H9 (cell line): ENCODE measurements at places on chromosomes 6 and 20.

GRCh38 chr6:26594730-26595632, 1.8 kb upstream of the ABT1 start:
- H3K27me3 ChIP-seq: no peaks in the 10 kb centered on the region
- no peak overlapping the region for H3K27ac ChIP-seq
- peaks cover 5% of the 10 kb centered on the region; the same call in 1 of the 3 replicates for H3K36me3 ChIP-seq
- no peaks in the 10 kb centered on the region; the same call in 1 of the 2 replicates for H3K4me1 ChIP-seq
- DNase-seq: peak; percentile 70

GRCh38 chr6:68502946-68503345, 132.1 kb upstream of the ADGRB3 start:
- no peak for DNase-seq
- no peak overlapping the region for H3K27ac ChIP-seq

GRCh38 chr6:22079783-22080182, 217.1 kb downstream of the PRL start:
- no peak for DNase-seq
- H3K27me3 ChIP-seq: no peaks in the 10 kb centered on the region

- H3K4me3 ChIP-seq: no peak overlapping the region
- H3K4me1 ChIP-seq: peaks cover 3% of the 10 kb centered on the region; the same call in 1 of the 2 replicates
- H3K36me3 ChIP-seq: no peaks in the 10 kb centered on the region; the same call in 2 of the 3 replicates
- H3K27me3 ChIP-seq: no peaks in the 10 kb centered on the region
Measured at GRCh38 chr20:34988191-34988540, 32.5 kb downstream of the MYH7B start.

GRCh38 chr20:55269913-55270312, 735.4 kb downstream of the CBLN4 start:
- no peak overlapping the region for H3K4me3 ChIP-seq
- no peak overlapping the region for H3K27ac ChIP-seq
- no peaks in the 10 kb centered on the region for H3K36me3 ChIP-seq
- no peak for DNase-seq
- no peaks in the 10 kb centered on the region for H3K27me3 ChIP-seq

DNA sequence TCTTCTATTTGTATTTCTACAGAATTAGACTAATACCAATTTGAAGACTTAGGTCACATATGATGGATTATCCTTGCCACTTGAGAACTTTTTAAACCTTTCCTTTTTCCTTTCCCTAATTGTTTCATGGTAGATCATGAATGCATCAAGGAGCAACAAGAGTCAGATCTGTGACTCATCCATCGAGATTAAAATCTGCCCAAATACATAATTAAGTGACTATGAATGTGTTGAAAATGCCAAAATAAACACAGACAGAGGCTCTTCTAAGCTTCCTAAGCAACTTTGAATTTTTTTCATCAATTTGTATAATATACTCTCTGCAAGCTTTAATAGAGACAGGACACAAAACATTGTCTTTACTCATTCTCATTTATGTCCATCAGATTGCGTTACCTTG, 23.5 kb upstream of the HTR1E start:
- no peak for DNase-seq
- H3K27me3 ChIP-seq: no peaks in the 10 kb centered on the region
- no peak overlapping the region for H3K27ac ChIP-seq
- no peaks in the 10 kb centered on the region for H3K36me3 ChIP-seq
- no peaks in the 10 kb centered on the region for H3K4me1 ChIP-seq

- no peaks in the 10 kb centered on the region for H3K36me3 ChIP-seq
- peaks cover 6% of the 10 kb centered on the region; the same call in 1 of the 2 replicates for H3K4me1 ChIP-seq
- H3K27ac ChIP-seq: no peak overlapping the region
- no peaks in the 10 kb centered on the region for H3K27me3 ChIP-seq
- DNase-seq: no peak
- H3K4me3 ChIP-seq: no peak overlapping the region
Measured at GRCh38 chr6:24589334-24589733, 56.7 kb downstream of the KIAA0319 start.

- no peaks in the 10 kb centered on the region for H3K27me3 ChIP-seq
- no peaks in the 10 kb centered on the region for H3K36me3 ChIP-seq
- H3K4me3 ChIP-seq: no peak overlapping the region
- H3K27ac ChIP-seq: no peak overlapping the region
Measured at GRCh38 chr6:7802662-7803061, 76.8 kb downstream of the BMP6 start.

DNA sequence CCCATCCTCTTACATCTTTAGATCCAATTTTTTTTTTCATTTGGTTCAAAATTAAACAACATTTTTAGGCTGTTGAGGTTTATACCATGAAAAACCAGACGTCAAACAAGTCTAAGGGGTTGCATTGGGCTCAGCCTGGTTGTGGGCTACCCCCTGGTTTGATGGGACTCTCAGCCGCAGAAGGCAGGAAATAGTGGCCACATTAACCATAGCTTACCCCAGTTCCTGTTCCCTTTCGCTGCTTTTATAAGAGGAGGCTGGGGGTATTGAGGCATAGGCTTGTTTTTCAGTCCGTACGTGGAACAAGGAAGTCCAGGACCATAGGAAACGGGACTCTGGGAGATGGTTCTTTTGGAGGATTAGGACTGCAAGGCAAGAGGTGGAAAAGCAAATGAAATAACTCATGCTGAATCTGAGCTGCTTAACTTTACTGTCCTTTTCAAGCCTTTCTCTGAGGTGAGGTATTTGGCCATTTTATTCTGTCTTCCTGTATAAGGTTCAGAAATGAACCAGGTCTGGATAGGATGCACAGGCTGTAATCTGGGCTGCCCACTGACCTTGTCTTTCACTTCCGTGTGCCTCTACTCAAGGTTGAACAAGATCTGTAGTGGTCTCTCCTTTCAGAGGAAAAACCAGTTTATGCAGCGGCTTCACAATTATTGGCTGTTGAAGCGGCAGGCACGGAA, 7.7 kb downstream of the BRPF3 start:
- peaks cover 34% of the 10 kb centered on the region; the same call in 2 of the 3 replicates for H3K36me3 ChIP-seq
- H3K27me3 ChIP-seq: no peaks in the 10 kb centered on the region
- no peak for DNase-seq
- no peaks in the 10 kb centered on the region for H3K4me1 ChIP-seq
- H3K27ac ChIP-seq: no peak overlapping the region

GRCh38 chr6:118739696-118740353, 88.4 kb upstream of the CEP85L start:
- no peak for DNase-seq
- H3K4me3 ChIP-seq: no peak overlapping the region

DNA sequence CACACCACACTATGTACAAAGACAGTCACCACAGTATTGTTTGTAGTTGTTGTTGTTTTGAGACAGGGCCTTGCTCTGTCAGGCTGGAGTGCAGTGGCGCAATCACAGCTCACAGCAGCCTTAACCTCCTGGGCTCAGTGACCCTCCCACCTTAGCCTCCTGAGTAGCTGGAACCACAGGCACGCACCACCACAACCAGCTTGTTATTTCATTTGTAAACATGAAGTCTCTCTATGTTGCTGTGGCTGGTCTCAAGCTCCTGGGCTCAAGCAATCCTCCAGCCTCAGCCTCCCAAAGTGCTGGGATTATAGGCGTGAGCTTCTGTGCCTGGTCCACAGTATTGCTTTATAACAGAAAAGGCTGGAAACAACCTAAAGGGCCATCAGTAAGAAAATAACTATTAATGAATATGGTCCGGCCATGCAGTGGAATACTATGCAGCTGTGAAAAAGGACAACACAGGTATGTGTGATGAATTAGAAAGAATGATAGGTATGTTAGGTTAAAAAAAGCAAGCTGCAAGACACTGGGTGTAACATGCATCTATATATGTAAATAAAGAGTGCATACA, 30.0 kb upstream of the PTGIS start:
- H3K4me3 ChIP-seq: no peak overlapping the region
- H3K4me1 ChIP-seq: no peaks in the 10 kb centered on the region
- no peaks in the 10 kb centered on the region for H3K36me3 ChIP-seq

GRCh38 chr6:20706238-20706938, 172.1 kb downstream of the CDKAL1 start:
- DNase-seq: no peak
- H3K4me3 ChIP-seq: no peak overlapping the region
- no peaks in the 10 kb centered on the region for H3K36me3 ChIP-seq
- H3K4me1 ChIP-seq: peaks cover under 1% of the 10 kb centered on the region; the same call in 1 of the 2 replicates

- H3K27ac ChIP-seq: no peak overlapping the region
- DNase-seq: no peak
- H3K4me3 ChIP-seq: no peak overlapping the region
- H3K4me1 ChIP-seq: peaks cover 21% of the 10 kb centered on the region
- no peaks in the 10 kb centered on the region for H3K36me3 ChIP-seq
- no peaks in the 10 kb centered on the region for H3K27me3 ChIP-seq
Measured at GRCh38 chr6:11198663-11199603, 33.5 kb downstream of the NEDD9 start.

- no peak overlapping the region for H3K27ac ChIP-seq
- peak; percentile 53 for DNase-seq
- H3K4me1 ChIP-seq: no peaks in the 10 kb centered on the region
- no peaks in the 10 kb centered on the region for H3K36me3 ChIP-seq
- no peak overlapping the region for H3K4me3 ChIP-seq
- H3K27me3 ChIP-seq: no peaks in the 10 kb centered on the region
Measured at GRCh38 chr20:52747845-52748284, 224.3 kb upstream of the TSHZ2 start.

GRCh38 chr20:19817017-19817416, 59.0 kb downstream of the RIN2 start:
- H3K36me3 ChIP-seq: no peaks in the 10 kb centered on the region
- H3K27me3 ChIP-seq: no peaks in the 10 kb centered on the region
- no peak for DNase-seq
- no peak overlapping the region for H3K27ac ChIP-seq
- H3K4me3 ChIP-seq: no peak overlapping the region
- H3K4me1 ChIP-seq: no peaks in the 10 kb centered on the region

- peak overlapping the region; percentile 90 for H3K4me3 ChIP-seq
- DNase-seq: peak; percentile 58
- H3K4me1 ChIP-seq: peaks cover 9% of the 10 kb centered on the region; the same call in 1 of the 2 replicates
- H3K36me3 ChIP-seq: no peaks in the 10 kb centered on the region
- no peak overlapping the region for H3K27ac ChIP-seq
Measured at GRCh38 chr6:52362443-52363227, 684 bp downstream of the PAQR8 start.

DNA sequence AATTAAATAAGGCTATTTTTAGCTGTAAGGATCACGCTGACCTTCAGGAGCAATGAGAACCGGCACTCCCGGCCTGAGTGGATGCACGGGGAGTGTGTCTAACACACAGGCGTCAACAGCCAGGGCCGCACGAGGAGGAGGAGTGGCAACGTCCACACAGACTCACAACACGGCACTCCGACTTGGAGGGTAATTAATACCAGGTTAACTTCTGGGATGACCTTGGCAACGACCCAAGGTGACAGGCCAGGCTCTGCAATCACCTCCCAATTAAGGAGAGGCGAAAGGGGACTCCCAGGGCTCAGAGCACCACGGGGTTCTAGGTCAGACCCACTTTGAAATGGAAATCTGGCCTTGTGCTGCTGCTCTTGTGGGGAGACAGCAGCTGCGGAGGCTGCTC, 84.0 kb downstream of the RAMACL start:
- no peaks in the 10 kb centered on the region for H3K27me3 ChIP-seq
- peaks cover 6% of the 10 kb centered on the region for H3K36me3 ChIP-seq
- H3K4me1 ChIP-seq: no peaks in the 10 kb centered on the region

DNA sequence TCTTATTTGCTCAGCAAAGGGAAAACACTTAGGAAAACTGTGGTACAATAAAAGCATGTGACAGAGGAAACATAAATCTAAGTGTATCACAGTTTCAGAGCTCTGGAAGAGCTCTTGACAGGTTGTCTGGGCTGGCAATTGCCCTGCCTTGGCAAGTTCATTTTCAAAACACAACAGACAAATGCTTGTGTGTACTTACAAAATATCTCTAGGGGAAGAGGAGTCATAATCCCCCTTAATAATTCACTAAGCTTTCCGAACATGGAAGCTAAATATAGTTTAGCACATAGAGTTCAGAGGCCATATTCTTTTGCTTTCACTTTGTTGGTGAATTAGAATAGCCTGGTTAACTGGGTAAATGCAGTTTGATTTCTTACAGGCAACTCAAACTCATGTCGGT, 211.6 kb upstream of the THEMIS start:
- no peaks in the 10 kb centered on the region for H3K4me1 ChIP-seq
- H3K27ac ChIP-seq: no peak overlapping the region
- no peak overlapping the region for H3K4me3 ChIP-seq
- no peaks in the 10 kb centered on the region for H3K36me3 ChIP-seq
- H3K27me3 ChIP-seq: no peaks in the 10 kb centered on the region
- no peak for DNase-seq

- H3K27ac ChIP-seq: no peak overlapping the region
- DNase-seq: no peak
- H3K36me3 ChIP-seq: no peaks in the 10 kb centered on the region
- no peaks in the 10 kb centered on the region for H3K27me3 ChIP-seq
Measured at GRCh38 chr6:150719099-150719766, 119.5 kb downstream of the PLEKHG1 start.

GRCh38 chr6:144158133-144158532, 7.8 kb downstream of the STX11 start:
- H3K27me3 ChIP-seq: no peaks in the 10 kb centered on the region
- no peaks in the 10 kb centered on the region; the same call in 1 of the 2 replicates for H3K4me1 ChIP-seq
- H3K27ac ChIP-seq: no peak overlapping the region
- no peak for DNase-seq
